ENCODE measurements at places on chromosomes 6 and 20.

DNA sequence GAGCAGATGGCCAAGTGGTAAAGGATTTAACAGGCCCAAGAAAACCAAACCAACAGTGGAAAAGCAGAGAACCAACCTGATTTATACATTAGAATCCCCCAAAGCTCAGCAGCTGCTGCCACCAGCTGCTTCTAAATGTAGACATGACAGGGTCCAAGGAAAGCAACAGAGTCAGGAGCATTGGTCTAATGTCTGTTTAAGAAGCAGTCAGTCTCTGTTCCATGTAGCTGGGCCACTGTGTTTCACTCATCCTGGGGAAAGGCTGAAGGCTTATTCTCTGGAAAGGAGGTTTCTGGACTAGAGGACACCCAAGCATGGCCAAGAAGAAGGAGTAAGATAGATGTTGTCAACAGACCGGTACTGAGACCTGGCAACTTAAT, 75.4 kb downstream of the TMEM244 start:
- no peak for DNase-seq

GRCh38 chr6:134077301-134077700, 24.9 kb upstream of the SLC2A12 start:
- no peak for DNase-seq

DNA sequence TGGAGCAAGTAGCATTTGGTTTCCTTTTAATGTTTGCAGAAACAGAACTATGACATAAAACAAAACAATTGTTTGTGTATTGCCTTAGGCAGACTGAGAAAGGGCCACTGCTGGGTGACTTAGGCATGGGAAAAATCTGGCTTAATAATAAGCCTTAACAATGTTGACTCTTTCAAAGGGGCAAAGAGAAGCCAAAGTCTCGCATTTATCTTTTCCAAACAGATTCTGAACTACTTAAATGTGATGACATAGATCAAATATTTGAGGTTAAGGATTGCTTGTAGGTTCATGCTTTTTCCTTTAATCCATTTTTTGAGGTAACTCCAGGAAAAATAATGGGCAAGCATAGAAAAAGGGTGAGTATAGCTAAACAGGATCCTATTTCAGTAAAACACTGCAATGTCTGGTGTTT, 39.6 kb downstream of the ADAT2 start:
- DNase-seq = no peak

- DNase-seq = no peak
Measured at GRCh38 chr20:58701431-58702160, 9.0 kb downstream of the NPEPL1 start.

DNA sequence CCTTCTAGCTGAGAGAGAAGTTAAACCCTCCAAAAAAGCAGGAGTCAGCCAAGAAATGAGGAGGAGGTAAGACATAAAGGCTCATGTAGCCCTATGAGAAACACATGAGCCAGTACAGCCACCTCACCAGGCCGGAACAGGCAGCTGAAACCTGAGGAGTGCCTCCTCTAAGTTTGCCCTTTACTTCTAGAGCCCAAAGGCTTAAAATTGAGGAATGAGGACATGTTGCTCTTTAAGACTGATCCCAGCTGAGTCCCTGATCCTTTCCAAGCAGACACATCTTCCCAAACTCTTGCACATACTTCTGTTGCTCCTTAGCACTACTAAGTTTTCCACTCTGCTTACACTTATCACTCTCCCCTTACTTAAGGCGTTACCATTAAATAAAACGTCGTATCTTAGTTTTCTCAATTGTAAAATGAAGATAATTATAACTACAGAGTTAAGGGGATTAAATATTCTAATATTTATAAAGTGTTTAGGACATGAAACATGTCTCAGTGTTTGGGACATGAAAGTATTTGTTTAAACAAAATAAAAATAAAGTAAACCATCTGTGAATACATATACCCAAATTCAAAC, 124.0 kb downstream of the OGFRL1 start:
- DNase-seq = no peak

- no peak for DNase-seq
Measured at GRCh38 chr20:17570347-17571152, 675 bp downstream of the DSTN start.

DNA sequence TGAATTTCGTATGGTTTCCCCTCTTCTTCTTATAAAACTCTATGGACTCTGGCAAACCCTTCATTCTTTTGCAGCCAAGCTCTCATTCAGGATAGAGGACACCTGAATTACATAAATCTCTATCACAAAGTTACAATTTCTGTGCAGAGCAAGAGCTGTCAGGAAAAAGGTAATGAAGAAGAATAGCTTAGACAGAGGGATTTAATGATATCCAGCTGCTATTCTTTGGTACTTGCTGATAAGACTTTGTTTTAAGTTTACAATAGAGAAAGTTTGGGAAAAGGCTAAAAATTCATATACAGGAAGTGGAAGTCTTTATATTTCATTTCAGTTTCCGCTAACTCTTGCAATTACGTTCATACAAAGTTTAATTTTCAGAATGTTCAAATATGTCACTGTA, 227.0 kb downstream of the FOXC1 start:
- no peak for DNase-seq

GRCh38 chr6:92687278-92687677, 732.1 kb downstream of the EPHA7 start:
- no peak for DNase-seq

- no peak for DNase-seq
Measured at GRCh38 chr6:7242835-7243178, 70.2 kb downstream of the SSR1 start.

- no peak for DNase-seq
Measured at GRCh38 chr20:61234224-61234890, 17.7 kb upstream of the CDH4 start.

- DNase-seq = no peak
Measured at GRCh38 chr6:109978174-109979032, at the start of gene GPR6. TSS of gene GPR6 (plus strand) at chr6:109978311. CDS start at chr6:109979113, 802 bp downstream.

GRCh38 chr6:72721346-72721745, 99.5 kb downstream of the KCNQ5 start:
- no peak for DNase-seq

GRCh38 chr6:21710216-21710615, 116.7 kb downstream of the SOX4 start:
- DNase-seq = no peak

DNA sequence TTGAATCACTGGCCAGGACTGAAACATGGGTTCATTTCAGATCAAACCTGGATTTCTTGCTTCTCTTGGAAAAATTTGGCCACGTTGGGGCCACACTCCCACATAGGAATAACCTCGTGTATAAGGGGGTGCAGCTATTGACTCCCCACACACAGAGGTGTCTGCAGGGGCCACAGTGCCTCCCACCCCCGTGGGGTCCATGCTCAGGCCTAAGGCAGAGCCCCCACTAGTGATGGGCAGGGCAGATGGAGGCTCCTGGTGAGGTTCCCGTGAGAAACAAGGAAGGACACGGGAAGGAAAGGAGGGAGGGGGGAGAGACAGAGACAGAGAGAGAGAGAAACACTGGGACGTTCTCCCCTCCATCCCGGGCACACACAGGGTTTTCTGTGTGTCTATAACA, 230.5 kb downstream of the ERMARD start:
- no peak for DNase-seq
